Dermis blood vessel endothelial cell (primary cell): ENCODE measurements at places on chromosomes 2 and 18. TPM values are rescaled to one million over a fixed set of nuclear protein-coding genes. Genes with fewer than 3 reads are reported as not detected.

The DSG1 gene
- total RNA-seq, result not detected in 2 replicates

The INHA gene
- not detected in 2 replicates for total RNA-seq

The DAPL1 gene
- not detected in 2 replicates for total RNA-seq

The MYCN gene
- total RNA-seq, result 12.2 and 19.6 TPM in 2 replicates

The DUSP19 gene
- total RNA-seq, result 2.6 and 4.4 TPM in 2 replicates

The LRP1B gene
- under 0.01 TPM in 2 replicates for total RNA-seq

The COL5A2 gene
- 72.6 and 87.1 TPM in 2 replicates for total RNA-seq

The CIB4 gene
- not detected in 2 replicates for total RNA-seq

The CAPN13 gene
- total RNA-seq, result not detected in 2 replicates

The DCDC2C gene
- total RNA-seq, result under 0.01 and 0.09 TPM in 2 replicates

The CRYGD gene
- not detected in 2 replicates for total RNA-seq

The TEX44 gene
- total RNA-seq, result not detected in 2 replicates

The GAL3ST2 gene
- total RNA-seq, result not detected in 2 replicates

The AGXT gene
- not detected in 2 replicates for total RNA-seq

The ACKR3 gene
- 14.0 and 16.8 TPM in 2 replicates for total RNA-seq

The BCL2 gene
- 0.88 and 1.4 TPM in 2 replicates for total RNA-seq

The STAT4 gene
- 0.51 and 1.6 TPM in 2 replicates for total RNA-seq

The ASAP2 gene
- total RNA-seq, result 58.0 and 59.6 TPM in 2 replicates

The ST8SIA5 gene
- 0.09 TPM in 1 of 2 replicates, not detected in the other for total RNA-seq

The LHCGR gene
- not detected in 2 replicates for total RNA-seq

The PID1 gene
- total RNA-seq, result under 0.01 and 0.05 TPM in 2 replicates

The LONRF2 gene
- total RNA-seq, result under 0.01 TPM in 1 of 2 replicates, not detected in the other

The MAP2 gene
- total RNA-seq, result 3.9 and 6.0 TPM in 2 replicates

The PSMA8 gene
- not detected in 2 replicates for total RNA-seq

The IL36A gene
- total RNA-seq, result not detected in 2 replicates

The IL1RL1 gene
- total RNA-seq, result 0.17 and 2.9 TPM in 2 replicates
